Motor neuron (in vitro differentiated cells): ENCODE measurements at places on chromosomes 1 and 21.

- no peak for ATAC-seq
Measured at GRCh38 chr21:21019681-21020080, 21.5 kb downstream of the NCAM2 start.

GRCh38 chr1:181015251-181015615, 7.4 kb downstream of the STX6 start:
- no peak for ATAC-seq

- ATAC-seq = no peak
Measured at GRCh38 chr1:182771187-182771984, 18.2 kb upstream of the NPL start.

- ATAC-seq = no peak
Measured at GRCh38 chr1:155553349-155553748, 9.3 kb downstream of the ASH1L start.

DNA sequence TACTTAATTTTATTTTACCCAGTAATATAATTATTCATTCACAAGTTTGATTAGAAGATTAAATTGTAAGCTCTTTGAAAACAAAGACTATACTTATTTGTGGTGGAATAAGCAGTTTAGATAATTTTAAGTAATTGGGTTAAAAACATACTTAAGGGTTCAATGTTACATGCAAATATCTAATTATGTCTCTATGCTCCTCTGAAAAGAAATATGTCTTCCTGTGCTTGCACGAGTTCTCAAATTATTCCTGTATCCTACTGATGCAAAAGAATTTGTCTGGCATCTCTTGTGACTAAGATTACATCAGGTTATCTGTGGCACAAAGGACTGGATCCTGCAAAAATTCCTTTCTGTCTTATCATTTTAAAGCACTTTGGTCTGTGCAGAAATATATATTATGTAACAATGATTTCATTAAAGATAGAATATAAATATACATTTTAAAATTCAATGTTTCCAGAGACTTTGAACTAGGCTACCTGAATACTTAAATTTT, 416.7 kb downstream of the COL11A1 start:
- no peak for ATAC-seq

GRCh38 chr1:70169018-70169839, 36.1 kb downstream of the LRRC40 start:
- no peak for ATAC-seq

GRCh38 chr1:229300099-229300757, 29.3 kb downstream of the RAB4A start:
- no peak for ATAC-seq

DNA sequence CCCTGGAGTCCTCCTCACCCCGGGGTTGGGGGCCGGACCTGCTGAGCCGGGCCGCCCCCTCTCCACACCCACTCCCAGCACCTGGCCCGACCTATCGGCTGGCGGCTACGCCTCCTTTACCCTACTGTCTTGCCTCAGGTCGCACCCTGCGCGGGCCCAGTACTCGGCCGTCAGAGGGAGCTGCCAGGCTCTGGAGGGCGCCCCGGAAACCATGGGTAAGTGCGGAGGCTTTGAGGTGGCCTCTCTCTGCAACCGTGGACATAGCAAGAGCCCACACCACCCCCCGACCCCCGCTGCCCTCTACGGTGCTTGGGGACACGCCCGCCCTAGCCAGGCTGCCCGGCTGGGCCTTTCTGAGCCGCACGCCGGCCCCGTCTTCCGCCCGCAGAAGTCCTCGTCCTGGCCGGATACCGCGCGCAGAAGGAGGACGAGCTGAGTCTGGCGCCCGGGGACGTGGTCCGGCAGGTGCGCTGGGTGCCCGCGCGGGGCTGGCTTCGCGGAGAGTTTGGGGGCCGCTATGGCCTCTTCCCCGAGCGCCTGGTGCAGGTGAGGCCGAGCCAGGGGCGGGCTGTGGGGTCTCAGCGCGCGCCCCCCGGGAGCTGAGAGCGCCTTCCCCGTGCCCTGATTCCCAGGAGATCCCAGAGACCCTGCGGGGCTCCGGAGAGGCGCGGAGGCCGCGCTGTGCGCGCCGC, at the start of gene SH3D21:
Gene SH3D21 (plus strand): TSS at position 159 of the 692 bp plus-strand sequence. CDS start 53 bp downstream, at position 212.
- peak; percentile 49 for ATAC-seq

GRCh38 chr1:62131093-62131725, 63.4 kb upstream of the L1TD1 start:
- peak; percentile 77 for ATAC-seq

DNA sequence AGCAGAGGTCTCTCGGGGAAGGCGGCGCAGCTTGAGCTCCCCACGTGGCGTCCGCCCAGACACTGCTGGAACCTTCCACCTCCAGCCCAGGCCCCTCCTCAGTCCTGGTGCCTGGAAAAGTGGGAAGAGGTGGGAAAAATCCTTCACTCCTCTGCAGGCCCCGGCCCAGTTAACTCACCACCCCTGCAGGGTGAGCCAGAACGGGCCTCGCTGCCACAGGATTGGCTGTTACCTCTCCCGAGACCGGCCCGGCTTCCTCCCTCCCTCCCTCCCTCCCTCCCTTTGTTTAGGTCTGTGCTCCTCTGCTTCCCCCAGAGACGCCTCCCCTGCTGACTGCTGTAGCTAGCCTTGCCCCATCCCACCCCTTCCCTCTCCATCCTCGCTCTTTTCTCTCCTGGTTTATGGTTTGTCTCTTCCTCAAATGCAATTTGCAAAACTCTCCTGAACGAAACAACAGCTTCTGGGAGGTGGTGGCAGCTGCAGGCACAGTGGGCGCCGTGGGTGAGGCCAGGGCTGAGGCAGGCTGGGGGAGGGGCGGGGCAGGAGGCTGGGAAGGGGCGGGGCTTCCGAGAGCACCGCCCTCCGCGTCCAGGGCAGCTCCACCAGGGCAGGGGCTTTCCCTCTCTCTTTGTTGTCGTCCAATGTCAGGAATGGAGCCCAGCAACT, 6.5 kb downstream of the CAPN9 start:
- peak; percentile 87 for ATAC-seq

DNA sequence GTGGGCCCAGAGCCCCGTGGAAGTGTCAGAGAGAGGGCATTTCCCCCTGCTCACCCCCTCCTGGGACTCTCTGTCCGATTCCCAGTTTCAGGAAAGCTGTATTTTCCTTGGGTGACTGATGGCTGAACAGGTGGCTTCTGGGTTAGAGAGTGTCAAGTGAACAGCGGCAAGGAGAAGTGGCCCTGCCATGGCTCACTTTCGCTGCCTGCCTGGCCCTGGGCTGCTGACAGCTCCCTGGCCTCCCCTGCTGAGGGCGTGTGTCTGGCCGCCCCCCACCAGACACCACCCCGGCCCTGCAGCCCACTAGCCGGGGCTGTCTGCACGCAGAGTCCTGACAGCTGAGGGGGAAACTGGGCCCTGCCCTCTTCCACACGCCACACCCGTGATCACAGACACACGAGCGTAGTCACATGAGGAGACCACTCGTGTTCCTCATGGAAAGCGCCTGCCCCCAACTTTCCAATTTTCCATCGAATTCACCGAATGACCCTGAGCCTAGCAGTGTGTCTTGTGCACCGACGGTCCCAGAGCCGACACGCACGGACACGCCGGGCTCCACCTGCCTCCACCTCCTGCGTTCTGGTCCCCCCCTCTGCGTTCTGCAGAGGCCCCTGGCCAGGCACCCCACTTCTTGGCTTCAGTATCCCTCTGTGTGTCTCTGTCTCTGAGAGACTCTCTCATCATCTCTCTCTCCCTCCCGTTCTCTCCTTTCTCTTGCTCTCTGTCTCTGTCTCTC, 60.6 kb upstream of the CASZ1 start:
- peak; percentile 10 for ATAC-seq

DNA sequence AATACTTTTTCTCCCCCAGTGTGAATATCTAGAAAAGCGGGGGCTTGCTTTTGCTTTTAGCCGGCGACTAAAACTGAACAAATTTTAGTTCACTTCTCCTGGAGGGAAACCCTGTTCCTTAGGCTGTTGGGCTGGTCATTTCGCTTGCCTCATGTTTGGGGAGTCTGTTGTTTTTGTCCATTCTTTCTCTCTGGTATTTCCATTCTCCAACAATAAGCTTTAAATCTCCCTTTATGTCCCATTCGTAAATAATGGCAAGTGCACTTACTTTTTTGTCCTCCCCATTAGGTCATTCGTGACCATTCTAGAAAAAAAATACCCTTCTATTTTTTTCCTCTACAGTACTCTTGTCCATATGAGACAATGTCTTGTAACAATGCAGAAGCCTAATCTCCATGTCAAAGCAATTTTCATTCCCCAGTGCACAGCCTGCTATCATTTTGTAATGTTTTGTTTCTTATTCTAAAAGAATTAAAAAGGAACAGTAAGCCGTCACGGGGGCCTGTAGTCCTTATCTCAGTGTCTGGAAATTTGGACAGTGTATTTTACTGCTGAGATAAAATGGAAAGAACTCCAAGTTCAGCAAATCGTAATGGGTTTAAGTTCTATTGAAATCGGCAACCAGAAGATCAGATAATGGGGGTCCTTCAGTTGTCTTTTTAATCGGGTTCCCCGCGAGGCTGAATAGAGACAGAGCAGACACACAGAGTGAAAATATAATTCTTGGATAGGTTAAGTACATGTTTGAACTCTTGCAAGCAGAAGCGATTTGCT, 21.8 kb downstream of the PROX1 start:
- ATAC-seq = no peak

GRCh38 chr1:180997843-180998504, 24.7 kb downstream of the STX6 start:
- no peak for ATAC-seq
